Non-pigmented ciliary epithelial cell (primary cell): ENCODE measurements at places on chromosomes 5 and 9.

GRCh38 chr9:92512622-92513021 is 23.2 kb downstream of the ECM2 start:
- DNase-seq, result no peak

GRCh38 chr5:83538786-83539462 is 67.4 kb downstream of the VCAN start:
- DNase-seq, result no peak

- no peak for DNase-seq
These were observed 285.9 kb downstream of the KIF4B start for GRCh38 chr5:155299386-155300005.

- no peak for DNase-seq
These were observed 5.5 kb downstream of the FSTL4 start for GRCh38 chr5:133606835-133607234.

- no peak for DNase-seq
These were observed 4.5 kb downstream of the TSTD2 start for GRCh38 chr9:97628668-97629067.

GRCh38 chr9:101387871-101388506 is 3.2 kb upstream of the BAAT start:
- no peak for DNase-seq

GRCh38 chr9:8723195-8723594 is 923.6 kb upstream of the DMAC1 start:
- no peak for DNase-seq

GRCh38 chr5:1330847-1331831 is 13.8 kb downstream of the CLPTM1L start:
- no peak for DNase-seq

- peak; percentile 23 for DNase-seq
These were observed 119.7 kb upstream of the SPATA31C2 start for GRCh38 chr9:88258024-88258423.

DNA sequence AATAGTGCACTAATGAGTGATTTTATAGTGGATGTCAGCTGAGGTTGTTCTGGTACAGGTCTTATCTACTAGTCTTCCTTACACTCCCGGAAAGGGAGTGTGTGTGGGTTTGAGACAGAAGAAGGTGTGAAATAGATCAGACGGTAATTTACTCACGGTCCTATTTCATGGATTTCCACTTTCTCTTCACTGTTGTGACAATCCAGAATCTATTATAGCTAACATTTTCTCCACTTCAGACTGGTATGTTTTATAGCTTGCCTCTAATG is 7.0 kb upstream of the C9 start:
- no peak for DNase-seq

DNA sequence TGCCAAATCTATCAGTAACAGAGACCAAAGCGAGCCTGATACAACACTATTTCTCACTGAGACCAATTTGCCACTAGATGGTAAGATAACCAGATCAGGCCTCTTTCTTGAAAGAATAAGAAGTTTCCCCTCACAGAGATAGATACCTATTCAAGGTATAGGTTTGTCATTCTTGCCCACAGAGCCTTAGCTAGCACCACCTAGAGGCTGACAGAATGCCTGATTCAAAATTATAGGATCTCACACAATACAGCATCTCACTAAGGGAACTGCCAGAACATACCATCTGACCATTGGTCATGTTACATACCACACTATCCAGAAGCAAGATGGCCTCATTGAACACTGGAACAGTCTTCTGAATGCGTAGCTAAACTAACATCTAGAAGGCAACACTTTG is 166.6 kb upstream of the HCN1 start:
- DNase-seq, result no peak

DNA sequence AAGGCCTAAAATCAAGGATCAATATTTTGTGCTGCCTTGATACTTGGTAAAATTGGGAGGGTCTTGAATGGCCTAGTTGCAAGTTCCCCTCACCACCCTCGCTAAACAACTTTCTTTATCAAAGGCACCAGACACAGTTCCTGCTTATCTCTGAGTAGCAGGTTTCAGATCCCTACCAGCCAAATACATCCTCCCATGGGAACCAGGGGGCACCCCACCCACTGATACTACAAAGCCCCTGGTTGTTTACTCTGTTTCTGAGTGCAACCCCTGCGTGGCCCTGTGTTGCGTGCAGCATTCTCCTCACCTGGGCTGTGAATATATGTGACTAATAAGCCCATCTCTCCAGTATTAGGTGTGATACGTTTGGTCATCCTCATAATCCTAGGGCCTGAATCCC is 314.9 kb downstream of the DRD1 start:
- DNase-seq, result no peak

- DNase-seq, result no peak
These were observed 44.6 kb downstream of the BTNL9 start for GRCh38 chr5:181084621-181085195.

DNA sequence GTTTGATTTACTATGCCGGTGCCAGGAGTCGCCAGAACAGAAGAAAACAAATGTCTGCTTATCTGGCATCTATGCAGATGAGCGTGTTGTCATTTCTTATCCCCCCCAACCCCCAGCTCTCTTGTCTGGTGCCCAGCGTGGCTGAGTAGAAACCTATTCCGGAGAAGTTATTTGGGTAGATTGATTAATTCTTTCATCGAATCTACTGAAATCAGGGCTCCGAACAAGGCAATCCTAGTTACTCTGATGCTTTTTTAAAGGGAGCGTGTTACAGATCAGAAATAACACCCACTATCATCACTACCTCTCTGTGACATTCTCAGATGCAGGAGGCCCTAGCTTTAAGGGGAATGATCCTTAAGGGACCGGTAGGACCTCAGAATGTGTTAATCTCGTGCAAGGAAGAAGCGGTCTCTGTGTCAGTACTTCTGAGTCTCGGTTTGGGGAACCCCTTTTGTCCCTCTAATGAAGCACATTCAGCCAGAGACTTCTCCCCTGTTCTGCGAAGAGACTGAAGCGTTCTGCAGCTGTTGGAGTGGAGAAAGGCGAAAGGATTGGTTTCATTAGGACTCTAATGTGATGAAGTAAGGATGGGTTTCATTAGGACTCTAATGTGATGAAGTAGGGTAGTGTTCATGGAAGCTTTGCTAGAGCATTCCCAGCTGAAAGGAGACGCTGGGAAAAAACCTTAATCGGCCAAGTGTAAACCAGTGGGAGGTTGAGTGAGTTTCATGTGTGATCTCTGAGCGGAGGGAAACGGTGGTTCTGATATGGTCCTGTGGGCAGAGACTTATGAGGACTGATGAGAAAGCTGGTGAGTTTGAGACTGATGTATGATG is 1.5 kb downstream of the PIP5K1B start:
- no peak for DNase-seq
